ENCODE measurements at places on chromosomes 6 and 20.

DNA sequence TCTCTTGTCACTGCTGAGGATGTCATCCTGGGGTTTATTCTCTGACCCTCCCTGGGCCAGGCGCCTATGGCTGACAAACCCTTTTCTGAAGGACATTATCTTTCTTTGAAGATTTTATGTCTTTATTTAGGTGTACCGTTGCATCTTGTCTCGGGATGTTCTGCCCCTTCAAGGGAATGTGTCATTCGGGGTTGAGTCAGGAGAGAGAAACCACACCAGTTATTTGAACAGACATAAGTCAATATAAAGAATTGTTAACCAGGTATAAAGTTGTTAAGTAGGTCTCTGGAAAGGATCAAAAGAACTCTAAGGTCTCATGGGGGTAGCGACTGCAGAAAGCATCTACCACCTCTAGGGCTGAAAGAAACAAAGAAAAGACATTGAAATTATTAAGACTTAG, 8.2 kb upstream of the ELMO2 start:
- DNase-seq = no peak

- DNase-seq = no peak
Observed at GRCh38 chr6:15456422-15456821, 206.4 kb downstream of the DTNBP1 start.

DNA sequence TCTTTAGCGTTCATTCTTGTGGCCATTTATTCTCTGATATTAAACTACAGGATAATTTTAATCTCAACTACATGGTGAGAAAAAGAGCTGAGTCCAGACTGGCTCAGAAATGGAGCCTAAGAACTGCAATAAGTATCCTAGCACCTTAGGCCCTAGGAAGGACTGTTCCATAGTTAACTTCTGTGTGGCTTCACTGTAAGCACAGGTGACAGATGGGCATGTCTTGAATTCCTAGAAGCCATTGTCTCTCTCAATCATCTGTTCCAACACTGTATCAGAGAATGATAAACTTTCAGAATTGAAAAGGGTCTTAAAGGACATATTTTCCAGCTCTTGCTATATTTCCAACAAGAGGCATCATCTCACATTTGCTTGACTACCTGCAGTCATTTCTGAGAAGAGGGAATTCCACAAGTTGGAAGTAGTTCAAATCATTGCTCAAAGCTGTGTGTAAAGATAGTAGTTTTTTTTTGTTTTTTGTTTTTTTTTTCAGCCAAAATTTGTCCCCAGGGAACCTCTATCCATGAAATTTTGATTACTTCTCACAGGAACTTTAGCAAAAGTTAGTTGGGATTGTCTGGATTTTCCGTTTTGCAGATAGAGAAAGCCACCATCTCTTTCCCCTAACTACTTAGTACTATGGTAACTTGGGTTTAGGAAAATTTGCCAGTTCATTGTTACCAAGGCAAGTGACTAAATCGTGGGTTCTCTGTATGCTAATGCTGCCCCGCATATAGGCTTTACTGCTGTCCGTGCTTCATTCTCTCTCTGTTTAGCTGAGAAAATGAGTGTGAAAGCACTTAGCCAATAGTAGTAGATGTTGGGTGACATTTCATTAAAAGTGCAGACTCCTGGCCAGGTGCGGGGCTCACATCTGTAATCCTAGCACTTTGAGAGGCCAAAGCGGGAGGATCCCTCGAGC, 47.2 kb downstream of the KCNS1 start:
- DNase-seq = peak; percentile 10

DNA sequence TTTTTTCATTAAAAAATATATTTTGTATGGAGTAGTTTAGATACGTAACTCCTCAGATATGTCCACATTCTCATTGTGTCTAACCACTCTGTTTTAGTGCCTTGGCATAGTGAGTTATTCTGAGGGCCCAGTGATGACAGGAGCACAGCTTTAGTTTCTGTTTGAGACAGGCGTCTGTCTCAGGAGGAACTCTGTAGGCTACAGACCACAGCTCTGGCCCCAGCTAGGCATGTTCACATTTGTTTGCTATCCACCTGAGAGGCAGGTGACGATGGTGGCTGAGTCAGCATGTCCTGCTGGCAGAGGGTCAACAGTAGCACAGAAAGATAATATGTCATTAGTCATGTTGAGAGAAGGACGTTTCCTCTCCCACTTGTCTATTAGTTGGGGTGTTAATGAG, 16.3 kb downstream of the LRRC1 start:
- DNase-seq = no peak

DNA sequence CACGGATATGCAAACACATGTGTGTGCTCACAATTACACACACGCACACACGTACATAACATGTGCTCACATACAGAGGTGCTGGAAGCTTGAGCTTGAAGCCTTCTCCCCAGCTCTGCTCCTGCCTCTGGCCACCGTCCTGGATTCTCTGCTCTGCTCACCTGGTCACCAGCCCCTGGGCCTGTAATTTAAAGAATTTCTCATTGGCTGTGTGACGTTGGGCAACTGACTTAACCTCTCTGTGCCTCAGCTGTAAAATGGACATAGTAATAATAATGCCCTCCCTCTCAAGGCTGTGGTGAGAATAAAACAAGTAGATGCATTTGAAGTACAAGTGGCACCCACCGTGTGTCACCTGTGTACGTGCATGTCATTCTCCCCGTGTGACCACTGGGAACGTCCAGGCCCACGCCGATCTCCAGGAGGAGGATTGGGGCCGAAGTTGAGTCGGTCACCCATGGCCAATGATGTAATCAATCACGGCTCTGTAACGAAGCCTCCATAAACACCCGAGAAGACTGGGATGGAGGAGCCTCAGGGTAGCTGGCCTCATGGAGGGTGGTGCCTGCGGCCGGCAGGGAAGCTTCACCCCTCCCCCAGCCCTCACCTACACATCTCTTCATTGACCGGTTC, 160.9 kb upstream of the AFDN start:
- DNase-seq = no peak

DNA sequence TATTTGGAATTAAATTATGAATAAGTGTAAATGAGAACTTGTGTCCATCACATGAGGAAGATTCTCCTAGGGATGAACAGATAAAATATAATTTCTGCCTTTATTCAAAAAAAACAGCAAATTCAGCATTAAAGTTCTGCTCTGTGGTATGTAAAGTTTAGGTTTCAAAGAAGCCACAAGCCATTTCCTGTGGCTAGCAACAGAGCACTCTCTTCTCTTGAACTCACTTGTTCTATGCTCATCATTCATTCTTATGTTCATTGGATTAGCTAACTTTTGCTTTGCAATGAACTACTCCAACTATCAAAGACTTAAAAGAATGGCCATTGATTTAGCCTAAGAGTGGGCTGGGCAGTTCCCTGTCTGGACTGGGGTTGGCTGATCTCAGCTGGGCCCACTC, 20.8 kb upstream of the SNRPB2 start:
- no peak for DNase-seq

DNA sequence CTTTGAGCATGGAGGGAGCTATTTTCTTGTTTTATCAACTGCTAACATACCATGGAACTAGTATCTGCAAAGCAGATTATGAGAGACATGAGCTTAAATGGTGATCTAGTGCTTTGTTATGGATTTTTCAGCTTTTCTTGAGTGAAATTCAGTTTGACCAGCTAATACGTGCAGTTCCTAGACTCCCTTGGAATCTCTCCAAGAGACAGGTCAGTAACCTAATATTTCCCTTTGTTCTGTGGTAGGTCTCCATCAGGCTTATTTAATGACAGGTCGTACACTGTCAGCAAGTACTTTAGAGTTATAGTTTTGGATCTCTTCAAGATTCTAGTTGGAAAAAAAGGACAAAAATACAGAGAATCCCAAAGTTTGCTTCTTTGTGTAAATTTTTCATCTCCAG, 43.9 kb downstream of the HDAC2 start:
- no peak for DNase-seq

DNA sequence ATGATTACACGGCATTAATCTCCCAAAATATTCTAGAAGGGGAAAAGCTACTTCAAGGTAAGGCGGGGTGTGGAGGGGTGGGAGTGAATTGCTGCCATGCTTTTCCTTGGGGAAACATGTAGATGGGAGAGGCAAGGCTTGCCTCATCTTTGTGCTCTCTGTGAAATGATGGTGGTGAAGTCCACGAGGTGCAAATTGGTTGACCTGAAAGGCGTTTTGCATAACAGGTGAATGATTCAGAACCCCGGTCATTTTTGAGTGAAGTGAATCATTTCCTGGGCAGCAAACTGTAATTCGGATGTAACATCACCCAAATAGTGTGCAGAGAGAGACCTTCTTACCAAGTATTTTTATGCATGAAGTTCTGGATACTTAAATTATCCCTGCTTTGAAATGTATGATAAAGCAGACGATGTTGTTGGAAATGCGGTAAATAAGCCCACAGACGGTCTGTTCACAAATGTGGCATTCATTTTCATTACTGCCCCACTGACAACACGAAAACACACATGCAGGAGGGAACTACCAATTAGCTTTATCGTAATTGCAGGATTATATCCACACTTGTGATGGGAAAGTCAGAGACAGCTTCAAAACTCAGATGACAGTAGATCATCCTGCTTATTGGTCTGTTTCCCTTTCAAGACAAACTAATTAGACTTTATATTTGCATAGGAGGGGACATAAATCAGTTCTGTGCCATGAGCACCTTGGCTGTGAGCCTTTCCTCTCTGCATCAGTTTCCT, 3.0 kb downstream of the CDH4 start:
- DNase-seq = no peak

DNA sequence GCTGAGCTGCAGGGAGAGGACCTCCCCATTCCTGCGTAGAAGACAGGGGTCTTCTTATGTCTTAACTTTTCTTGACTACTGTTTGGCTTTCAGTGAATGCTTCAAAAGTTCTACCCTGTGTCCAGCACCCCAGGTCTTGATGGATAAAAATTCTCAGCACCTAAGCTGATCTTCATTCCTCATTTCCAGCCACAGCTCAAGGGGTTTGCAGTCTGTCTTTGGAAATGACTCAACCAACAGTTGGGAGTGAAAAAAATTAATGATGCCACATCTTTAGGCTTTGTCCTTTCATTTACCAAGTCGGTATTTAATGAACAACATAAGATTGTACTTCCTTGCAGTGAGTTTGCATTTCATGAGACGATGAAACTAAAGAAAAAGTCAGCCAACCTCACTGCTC, 40.3 kb downstream of the PRDM1 start:
- no peak for DNase-seq

GRCh38 chr20:33531047-33531877, 41.4 kb downstream of the CBFA2T2 start:
- no peak for DNase-seq

- no peak for DNase-seq
Observed at GRCh38 chr6:74319292-74319691, 623.3 kb downstream of the CD109 start.

DNA sequence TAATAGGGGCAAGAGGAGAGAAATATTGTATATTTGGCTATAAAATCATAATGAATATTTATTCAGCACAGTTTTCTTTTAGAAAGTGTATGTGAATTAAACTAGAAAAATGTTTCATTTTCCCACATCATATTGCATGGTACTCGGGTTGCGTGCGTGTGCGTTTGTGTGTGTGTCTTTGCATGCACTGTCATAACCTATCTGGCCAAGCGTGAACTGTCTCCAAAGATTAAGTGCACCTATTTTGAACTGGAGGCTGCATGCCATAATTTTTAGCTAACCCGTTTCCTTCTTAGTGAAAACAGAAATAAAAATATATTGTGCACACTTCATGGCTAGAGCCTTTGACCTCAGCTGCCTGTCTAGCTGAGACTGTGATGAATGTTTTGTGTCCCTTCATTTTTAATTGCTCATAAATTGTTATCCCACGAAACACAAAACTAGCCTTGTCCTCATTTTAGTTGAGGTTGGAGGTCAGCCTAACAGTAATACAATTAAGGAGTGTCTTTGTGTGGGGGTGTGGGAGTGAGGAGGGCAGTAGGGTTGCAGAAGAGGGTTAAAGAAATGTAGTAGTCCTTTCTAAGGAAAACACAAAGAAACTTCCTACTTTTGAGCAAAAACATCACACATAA, 336.1 kb upstream of the POU3F2 start:
- DNase-seq = no peak

DNA sequence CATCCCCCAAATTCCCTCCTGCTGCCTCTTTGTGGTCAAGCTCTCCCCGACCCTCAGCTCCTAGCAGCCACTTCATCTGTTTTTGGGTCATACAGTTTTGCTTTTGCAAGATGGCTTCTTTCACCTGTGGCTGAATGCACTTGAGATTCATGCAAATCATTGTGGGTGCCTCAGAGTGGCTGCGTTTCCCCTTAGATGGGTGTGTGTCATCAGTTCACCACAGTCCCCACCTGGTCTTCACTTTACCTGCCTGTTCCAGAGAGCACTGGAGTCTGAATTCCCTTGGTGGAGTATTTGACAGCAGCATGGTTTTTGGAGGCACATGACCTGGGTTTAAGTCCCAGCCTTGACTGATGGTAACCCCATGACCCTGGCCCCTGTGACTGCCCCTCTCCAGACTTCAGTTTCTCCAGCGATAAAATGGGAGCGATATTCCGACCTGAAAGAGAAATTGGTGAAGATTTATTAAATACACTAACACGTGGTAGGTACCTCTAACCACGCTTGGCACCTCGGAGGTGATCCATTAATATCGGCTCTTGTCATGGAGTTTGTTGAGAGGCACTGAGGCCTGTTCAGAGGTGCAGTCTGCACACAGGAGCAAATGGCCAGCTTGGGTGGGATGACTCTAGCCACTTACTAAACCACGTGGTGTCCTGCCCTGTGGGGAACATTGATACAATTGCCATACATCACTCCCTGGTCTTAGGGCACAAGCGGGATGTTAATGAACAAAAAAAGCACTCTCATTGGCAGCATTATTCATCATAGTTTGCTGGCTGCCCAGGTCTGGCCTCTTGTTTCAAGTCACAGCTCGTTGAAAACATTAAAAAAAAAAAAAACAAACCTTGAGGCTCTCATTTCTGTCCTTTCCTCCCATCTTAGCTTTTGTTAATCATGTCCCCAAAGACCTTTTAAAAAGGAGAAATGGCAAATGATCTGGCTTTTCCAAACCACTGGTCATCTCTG, 167.2 kb upstream of the KCNG1 start:
- DNase-seq = no peak

GRCh38 chr6:718345-718744, 25.4 kb upstream of the EXOC2 start:
- no peak for DNase-seq
